ENCODE measurements at places on chromosomes 1 and 21.

DNA sequence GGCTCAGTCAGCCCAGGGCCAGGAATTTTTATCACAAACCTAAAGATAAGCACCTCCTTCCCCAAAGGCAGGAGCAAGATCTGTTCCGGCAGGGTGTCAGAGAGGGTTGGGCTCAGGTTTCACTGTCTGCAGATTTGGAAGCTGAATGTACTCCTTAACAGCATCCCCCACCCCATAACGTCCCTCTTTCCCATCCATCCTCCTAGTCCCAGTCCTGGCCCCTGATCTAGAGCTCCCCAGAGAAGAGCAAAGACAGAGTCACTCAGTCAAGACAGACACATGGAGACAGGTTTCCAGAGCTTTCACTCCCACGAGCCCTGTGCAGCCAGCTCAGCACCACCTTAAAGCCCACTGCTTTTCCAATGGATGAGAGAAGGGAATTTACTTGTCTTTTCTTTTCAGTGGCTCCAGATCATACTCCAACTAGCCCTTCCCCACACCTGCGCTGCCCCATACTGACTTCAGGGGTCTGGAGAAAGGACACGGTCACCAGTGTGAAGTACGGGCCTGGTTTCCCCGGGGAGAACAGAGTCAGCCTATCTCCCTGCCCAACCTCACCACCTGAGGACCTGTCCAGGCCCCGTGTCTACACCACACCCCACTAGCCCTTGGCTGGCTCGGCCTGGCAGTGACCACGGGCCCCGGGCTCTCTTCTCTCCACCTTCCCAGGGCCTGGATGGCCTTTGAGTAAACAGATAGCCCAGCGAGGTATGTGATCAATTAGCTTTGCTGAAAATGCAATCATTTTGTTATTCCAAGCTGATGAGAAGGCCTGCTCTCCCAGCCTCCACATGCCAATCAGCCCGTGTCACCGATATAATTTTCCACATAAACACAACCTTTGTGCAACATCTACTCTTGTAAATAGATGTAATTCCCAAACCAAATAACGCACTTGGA is 249.1 kb downstream of the FOXD2 start:
- DNase-seq: no peak

- DNase-seq: no peak
These were observed 27.4 kb downstream of the ARHGAP29 start for GRCh38 chr1:94209982-94210381.

GRCh38 chr1:110489406-110489805 is 29.6 kb downstream of the KCNA10 start:
- no peak for DNase-seq

- DNase-seq: no peak
These were observed 67.2 kb downstream of the TEX35 start for GRCh38 chr1:178580096-178580495.

DNA sequence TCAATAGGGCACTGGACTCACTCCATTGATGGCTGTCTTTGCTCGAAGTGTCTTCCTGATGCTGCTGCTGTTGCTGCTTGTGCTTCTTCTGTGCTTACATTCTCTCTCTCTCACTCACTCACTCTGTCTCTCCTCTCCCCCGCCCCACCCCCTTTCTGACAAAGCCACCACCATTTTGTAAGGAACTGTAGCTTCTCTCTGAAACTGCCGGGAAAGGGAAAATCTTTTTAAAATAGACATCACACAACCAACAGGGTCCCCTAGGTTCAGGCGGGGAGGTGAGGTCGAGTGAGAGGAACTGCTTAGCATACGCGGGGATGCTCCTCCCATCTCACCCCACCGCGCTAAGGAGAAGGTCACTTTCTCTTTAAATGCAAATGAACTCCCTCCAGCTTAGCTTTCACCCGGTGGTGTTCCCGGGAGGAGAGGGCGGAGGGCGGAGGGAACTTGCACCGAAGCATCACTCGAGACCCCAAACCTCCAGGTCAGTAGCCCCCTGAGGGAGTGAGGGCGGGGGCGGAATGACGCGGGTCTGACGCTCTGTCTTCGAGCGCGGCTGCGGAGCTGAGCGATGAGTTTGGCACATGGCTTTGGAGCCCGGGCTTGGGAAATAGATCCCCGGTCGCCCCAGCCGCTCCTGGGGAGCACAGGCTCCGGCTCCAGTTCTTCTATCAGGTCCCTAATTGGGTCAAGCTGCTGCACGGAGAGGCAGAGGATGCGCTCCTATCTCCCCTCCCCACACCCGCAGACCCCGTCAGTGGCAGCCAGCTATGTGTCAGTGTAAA is at the start of gene CCDC28B:
Gene CCDC28B (plus strand): TSS at position 370 of the 785 bp plus-strand sequence. CDS start 1,341 bp downstream, outside the sequence.
- DNase-seq: peak; percentile 79

GRCh38 chr1:212271823-212272485 is 13.3 kb upstream of the PPP2R5A start:
- no peak for DNase-seq

GRCh38 chr1:208527156-208527555 is 283.0 kb upstream of the PLXNA2 start:
- DNase-seq: no peak

- no peak for DNase-seq
These were observed 105.7 kb upstream of the PLPPR5 start for GRCh38 chr1:99110140-99111041.

GRCh38 chr1:46218443-46218842 is 15.3 kb downstream of the LURAP1 start:
- DNase-seq: no peak

- no peak for DNase-seq
These were observed 127.0 kb downstream of the NME7 start for GRCh38 chr1:169240449-169241232.

DNA sequence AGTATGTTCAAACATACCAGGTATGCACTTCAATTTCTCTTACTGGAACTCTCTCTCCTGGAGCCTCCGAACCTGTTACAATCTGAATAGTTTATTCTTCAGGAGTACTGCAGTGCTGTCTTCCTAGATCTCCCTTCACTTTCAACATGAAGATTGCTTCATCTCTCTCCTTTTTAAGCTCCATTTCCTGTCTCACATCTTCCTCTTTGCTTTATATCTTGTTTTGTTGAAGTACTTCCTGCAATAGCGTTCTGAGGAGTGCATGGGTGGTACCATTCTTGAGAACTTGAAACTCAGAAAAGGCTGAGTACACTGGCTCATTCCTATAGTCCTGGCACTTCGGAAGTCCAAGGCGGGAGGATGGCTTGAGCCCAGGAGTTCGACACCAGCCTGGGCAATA is 15.7 kb upstream of the C1orf146 start:
- DNase-seq: no peak

- DNase-seq: no peak
These were observed 80.8 kb upstream of the DYNLT5 start for GRCh38 chr1:66671455-66671854.

DNA sequence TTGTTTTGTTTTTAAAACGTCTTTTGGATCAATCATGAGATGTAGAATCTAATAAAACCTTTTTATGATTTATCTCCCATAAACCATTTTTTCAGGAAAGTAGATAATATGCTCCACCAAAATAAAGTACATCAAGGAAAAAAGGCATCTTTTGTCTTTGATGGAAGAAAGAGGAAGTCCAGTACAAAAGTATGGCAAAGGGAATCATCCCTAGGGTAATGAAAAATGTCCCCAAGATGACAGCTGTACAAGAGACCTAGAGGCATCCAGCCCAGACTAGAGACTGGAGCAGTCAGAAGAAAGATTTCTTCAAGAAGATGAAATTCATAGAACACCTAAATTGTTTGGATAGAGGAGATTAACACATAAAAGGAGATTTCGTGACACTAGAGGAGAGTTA is 32.3 kb upstream of the GFI1 start:
- no peak for DNase-seq

DNA sequence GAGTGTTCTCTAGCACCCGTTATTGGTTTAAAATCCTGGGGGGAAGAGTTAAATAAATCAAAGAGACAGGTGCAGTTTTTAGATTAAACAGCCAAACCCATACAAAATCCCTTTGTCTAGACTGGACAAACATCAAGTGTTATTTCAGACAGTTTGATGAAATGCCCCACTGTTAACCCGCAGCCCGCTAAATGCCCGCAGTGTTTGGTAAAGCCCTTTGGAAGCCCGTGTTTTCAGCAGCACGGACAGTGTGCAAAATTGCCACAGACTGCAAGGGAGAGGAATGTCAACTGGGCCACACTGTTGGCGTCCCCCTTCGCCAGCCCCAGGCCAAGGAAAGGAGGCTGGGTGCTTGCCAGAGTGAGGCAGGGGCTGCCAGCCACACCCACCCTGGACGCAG is 26.6 kb downstream of the AJAP1 start:
- no peak for DNase-seq

DNA sequence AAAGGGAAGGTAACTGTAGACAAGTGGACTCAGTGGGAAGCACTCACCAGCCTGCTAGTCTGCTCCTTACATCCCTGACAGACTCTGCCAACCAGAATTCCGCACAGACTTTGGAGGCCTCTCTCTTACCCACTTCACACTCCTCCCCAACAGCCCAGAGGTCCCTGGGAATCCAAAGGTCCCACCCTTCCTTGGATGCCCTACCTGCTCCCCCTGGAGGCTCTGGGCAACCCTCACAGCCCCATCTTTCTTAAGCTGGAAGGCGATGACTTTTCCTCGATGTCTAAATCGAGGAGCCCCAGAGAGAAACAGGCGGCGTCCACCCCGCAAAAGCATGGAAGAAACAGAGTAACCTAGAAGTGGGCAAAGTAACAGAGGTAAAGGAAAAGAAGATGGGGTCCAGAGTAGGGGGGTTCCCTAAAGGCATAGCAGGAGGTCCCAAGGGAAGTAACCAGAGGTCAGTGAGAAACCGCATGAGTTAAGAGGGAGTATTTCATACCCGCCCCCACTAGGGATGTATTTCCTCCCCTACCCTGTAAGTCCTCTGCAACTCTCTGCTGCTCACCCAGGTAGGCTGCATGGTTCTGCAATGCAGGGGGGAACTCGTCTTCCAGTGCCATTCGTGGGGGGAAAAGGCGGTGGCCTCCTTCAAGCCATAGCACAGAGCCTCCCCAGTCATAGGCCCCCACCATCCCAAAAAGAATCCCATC is 8.4 kb downstream of the ITGA10 start:
- no peak for DNase-seq

DNA sequence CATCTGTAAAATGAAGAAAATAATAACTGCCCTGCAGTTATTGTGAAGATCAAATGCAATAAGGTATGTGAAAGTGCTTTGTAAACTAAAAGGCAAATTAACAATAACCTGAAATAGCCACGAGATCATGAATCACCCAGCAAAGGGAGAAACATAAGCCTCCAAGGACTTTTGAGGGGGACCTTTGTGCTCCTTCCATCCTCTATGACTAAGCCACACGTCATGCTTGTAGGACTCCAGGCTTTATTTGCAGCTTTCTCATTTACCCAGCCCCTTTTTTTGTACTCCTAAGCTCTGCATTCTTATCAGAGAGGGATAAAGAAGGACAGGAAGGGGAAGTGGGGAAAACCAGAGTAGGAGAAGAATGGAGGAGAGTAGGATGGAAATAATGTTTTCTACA is 115.1 kb downstream of the PROX1 start:
- DNase-seq: peak; percentile 52

DNA sequence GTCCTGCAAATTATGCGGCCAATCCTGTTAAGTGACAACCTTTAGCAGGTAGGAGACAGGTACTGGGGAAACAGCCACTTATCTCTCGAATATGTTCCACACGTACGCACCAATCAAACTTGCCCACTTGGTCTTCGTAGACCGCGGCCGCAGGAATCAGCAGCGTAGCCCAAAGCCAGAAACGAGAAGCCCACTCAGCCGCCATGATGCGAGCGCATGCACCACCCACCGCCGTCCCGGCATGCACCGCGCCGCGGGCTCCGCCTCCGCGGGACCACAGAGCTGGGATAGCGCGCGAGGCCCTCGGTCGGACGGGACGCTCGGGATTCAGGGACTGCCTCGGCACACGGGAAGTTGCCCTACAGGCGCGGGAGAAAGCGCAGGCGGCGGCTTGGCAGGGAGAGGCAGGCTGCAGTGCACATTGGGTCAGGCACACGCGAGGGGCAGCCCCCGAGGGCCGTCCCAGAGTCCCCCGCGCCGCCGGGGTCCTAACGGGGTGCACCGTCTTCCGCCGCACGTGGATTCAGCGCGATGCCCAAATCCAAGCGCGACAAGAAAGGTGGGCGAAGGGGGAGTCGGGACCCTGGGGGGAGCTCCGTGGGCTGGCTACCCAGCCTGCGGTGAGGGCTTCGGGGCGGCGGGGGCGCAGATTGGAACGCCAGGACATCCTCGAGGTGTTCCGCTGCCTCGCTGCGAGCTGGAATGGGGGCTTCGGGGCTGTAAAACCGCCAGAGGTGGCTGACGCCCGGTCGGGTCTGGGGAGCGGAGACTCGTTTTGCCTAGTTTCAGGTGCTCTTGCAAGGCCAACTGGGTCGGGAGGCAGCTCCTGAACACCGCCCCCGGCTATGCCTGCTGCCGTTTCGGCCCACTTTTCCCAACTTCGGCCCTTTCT is at the start of the genes EMC1 and MRTO4:
Gene EMC1 (minus strand): TSS at position 220 of the 892 bp plus-strand sequence. CDS start 15 bp downstream, at position 205.
Gene MRTO4 (plus strand): TSS at position 501 of the 892 bp plus-strand sequence. CDS start 31 bp downstream, at position 532.
- peak; percentile 95 for DNase-seq

DNA sequence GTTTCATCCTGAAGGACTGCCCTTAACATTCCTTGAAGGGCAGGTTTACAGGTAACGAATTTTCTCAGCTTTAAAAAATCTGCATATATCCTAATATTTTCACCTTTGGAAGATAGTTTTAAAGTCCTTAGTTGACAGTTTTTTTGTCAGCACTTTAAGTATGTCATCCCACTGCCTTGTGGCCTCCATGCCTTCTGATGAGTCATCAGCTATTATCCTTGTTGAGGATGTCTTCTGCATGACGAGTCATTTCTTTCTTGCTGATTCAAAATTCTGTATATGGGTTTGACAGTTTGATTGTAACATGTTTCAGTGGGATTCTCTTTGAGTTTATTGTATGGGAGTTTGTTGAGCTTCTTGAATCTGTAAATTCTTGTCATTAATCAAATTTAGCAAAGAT is 500.6 kb downstream of the DISC1 start:
- DNase-seq: peak; percentile 26

- no peak for DNase-seq
These were observed 13.5 kb downstream of the BCAR3 start for GRCh38 chr1:93668121-93668520.

DNA sequence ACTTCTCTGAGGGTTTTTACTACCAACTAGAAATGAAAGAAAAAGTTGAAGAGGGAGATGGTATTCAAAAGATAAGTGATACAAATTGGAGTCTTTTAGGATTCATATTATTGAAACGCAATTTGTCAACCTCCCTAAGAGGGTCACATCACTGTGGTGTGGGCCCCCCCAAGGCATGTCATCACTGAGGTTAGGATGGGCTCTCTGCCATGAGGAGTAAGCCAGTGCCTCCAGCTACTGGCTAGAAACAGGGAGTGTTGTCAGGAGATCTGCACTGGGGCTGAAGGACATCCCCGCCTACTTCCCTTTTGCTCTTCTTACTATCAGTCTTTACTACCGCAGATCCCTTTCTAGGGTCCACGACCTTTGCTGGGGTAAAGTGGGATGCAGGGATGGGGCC is 25.9 kb downstream of the ITSN1 start:
- peak; percentile 8 for DNase-seq

GRCh38 chr1:243974451-243975292 is 76.4 kb upstream of the ZBTB18 start:
- DNase-seq: no peak

GRCh38 chr1:225544924-225545323 is 108.0 kb downstream of the ENAH start:
- DNase-seq: no peak

GRCh38 chr1:145889722-145890121 is 4.1 kb upstream of the ANKRD35 start:
- no peak for DNase-seq

GRCh38 chr1:226736908-226737818 is 1.9 kb downstream of the ITPKB start:
- peak; percentile 61 for DNase-seq
